ENCODE measurements at places on chromosomes 4 and X. TPM values are rescaled to one million over a fixed set of nuclear protein-coding genes. Genes with fewer than 3 reads are reported as not detected.

The MSX1 gene
- total RNA-seq: 59.9 TPM

The CLDN22 gene
- total RNA-seq: not detected

GRCh38 chrX:7119950-7120877 lies 27.3 kb upstream of the STS start:
- no peak for DNase-seq

DNA sequence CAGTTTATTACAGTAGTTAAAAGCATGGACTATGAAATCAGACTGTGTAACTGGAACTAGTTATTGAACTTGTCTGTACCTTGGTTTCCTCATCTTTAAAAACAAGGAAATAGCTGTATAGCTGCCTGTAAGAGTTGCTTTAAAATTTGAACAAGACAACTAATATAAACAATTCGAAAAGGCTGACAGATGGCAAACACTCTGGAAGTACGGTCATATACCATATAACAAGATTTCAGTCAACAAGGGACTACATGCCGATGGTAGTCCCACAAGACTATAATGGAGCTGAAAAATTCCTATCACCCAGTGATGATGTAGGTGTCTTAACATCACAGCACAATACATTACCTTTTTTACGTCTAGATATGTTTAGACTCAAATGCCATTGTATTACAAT lies 78.7 kb downstream of the CNOT6L start:
- DNase-seq: no peak

- DNase-seq: no peak
Observed at GRCh38 chrX:51292421-51292820, 40.2 kb upstream of the NUDT10 start.

DNA sequence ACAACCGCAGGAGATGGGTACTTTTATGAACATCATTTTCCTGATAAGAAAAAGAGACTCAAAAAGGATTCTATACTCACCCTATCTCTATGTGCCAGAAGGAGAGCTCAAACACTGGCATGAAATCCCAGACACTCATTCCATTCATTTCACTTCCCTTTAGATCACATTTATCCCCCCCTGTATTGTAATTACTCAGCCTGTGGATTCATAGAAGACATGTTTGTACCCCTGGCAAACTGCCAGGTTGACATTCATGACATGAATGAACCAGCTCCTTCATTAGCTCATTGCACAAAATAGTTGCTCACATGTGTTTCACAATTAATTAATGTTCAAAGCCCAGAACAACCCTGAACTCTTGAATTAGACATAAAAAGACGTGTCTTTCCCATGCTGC lies 4.9 kb downstream of the SMR3A start:
- DNase-seq: no peak

DNA sequence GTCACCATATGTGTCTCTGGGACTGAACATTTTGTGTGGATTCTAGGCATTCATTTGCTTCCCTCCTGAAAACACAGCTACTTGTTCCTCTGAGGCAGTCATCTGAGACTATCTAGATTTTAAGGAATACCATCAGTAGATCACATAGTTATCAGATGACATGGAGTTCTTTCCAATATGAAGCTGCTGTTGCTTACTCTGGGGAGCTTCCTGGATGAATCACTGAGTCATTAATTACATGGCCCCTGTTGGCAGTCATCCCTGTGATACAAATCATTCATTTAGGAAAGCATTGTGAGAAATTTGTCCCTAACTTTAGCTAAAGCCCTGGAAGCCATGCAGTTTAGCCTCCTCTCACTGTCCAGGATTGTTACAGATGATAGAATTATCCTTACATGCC lies 98.2 kb upstream of the ARSJ start:
- peak; percentile 26 for DNase-seq

DNA sequence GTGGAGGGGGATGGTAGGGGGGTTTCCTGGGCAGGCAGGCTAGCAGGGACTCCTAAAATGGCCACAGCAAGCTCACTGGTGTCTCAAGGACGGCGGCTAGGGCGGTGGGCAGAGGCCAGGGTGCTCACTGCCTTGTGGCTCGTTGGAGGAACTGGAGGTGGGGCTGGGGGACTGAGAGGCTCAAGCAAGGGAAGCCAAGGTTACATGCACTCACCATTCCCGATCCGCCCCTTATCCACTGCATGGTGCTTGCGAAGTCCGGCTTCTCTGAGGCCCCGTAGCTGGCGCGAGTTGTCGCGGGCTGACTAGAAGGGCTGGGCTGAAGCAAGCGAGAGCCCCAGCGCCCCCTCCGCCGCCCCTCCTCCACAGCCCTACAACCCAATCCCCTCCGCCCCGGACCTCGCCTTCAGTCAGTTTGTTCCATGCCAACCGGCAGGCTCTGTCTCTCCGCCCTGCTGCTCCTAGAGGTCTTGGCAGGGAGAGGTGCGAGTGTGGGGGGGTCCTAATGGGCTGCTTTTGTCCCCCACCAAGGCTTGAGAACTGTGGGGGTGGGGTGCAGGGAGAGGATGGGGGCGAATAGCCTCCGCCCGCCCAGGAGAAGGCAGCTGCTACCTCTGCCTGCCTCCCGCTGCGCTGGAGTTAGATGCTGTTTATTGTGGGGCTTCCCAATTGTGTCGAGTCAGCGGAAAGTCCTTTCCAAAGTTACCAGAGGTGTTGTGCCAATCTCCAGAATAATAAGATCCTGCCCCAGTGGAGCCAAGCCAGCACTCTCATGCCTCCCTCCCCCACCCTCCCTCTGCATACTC lies at the start of gene ARHGEF9:
TSS of gene ARHGEF9 (minus strand) at position 313 of the 806 bp plus-strand sequence. CDS start at position 244, 69 bp downstream.
- DNase-seq: no peak

DNA sequence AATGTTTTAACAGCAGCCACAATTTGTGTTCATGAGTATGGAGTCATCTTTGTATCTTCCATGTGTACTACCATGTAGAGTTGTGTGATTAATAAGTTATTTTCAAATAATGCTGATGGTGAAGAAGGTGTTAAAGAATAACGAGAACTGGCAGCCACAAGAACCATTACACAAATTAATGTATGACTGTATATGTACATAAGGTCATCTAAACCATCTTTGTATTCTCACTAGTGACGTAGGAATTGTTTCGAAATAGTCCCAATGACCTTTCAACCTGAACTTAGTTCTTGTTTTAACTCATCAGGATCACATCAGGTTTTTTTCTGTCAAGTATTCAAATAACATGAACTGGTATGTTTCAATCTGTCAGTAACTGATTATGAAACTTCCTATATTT lies 48.3 kb upstream of the NOCT start:
- no peak for DNase-seq

DNA sequence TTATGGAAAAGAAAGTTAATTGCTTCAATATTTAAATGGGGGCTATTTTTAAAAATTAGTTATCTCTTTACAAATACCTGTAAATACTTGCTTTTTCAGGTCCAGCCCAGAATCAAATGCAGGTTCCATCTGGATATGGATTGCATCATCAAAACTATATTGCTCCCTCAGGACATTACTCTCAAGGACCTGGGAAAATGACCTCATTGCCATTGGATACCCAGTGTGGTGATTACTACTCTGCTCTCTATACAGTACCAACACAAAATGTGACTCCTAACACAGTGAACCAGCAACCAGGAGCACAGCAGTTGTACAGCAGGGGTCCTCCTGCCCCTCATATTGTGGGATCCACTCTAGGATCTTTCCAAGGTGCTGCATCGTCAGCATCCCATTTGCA lies 29.2 kb downstream of the SEC24B start:
- DNase-seq: no peak

GRCh38 chr4:98794565-98795205 lies 134.2 kb downstream of the EIF4E start:
- DNase-seq: no peak

DNA sequence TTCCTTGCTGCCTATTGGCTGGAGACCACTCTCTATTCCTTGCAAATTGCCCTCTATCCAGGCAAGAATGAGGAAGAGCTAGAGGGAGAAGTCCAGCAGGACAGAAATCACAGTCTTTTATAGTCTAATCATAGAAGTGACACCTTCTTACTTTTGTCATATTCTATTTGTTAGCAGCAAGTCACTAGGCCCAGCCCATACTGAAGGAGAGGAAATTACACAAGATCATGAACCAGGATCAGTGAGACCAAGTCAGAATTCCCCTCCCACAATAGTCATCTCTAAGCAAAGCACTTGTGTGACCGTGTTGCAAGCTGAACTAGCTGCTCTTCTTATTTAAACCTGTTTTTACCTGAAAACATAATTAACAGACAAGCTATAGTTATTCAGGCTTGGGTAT lies 317.7 kb downstream of the INPP4B start:
- no peak for DNase-seq

DNA sequence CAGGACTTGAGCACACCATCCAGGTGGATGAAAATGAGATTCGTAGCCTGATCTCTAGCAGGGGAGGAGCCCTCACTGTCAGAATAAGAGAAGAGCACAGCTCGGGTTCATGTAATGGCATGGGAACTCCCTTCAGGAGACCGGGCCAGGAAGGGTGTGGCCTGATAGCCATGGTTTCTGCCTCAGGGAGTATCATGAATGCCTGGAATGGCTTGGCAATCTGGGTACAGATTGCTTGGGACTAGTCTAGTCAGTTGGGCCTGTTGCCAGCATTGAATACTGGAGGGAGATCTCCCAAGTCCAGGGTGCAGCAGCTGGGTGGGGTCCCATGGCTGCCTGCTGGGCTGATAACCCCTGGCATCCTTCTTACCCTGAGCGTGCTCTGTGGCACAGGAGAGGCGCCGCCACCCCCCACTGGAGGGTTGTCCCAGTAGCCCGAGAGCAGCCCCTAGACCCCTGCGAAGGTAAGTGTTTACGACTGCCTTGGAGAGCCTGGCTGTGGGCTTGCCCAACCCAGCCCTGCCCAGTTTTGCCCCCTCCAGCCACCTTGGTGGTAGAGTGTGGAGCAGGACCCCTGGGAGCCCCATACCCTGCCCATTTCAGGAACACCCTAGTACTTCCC lies 298.8 kb downstream of the TEX13A start:
- DNase-seq: no peak

- no peak for DNase-seq
Observed at GRCh38 chrX:54818221-54818620, 10.7 kb downstream of the MAGED2 start.

DNA sequence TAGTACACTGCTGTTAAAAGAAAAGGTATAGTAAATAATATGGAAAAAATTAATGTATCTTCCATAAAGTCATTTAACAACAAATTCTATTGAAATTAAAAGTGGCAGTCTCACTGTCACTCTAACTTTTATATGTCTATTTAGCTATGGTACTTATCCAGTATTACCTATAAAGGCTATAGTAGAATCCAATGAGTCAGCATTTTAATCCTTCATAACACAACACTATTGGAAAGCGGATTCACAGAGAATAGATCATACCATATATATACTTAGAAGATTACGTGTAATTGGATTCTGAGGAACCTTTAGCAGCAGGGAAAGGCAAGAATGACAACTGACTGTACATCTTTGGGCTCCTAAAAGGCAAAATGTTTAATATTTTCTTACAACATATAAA lies 1942.6 kb downstream of the PCDH7 start:
- DNase-seq: no peak

DNA sequence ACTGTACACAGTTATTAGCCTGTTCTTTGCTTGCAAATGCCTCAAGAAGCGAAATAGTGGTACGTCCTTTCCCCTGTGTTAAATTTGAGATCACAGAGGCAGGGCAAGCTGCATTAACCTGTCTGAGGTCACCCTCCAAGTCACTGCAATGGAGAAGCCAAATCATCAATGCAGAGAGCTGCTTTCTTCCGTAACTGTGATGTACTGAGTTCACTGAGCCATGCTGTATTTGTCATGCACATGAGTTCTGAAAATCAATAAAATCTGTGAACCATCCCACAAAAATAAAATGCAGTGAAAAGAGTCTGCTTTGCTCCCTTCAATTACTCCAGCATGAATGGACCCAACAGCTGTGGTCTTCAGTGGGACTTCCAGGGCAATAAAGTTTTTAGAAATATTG lies 393.5 kb downstream of the KCNIP4 start:
- DNase-seq: no peak

- DNase-seq: peak; percentile 21
Observed at GRCh38 chrX:106397788-106398538, 213.8 kb upstream of the RADX start.

GRCh38 chr4:45648846-45649245 lies 475.0 kb downstream of the GABRG1 start:
- DNase-seq: no peak

DNA sequence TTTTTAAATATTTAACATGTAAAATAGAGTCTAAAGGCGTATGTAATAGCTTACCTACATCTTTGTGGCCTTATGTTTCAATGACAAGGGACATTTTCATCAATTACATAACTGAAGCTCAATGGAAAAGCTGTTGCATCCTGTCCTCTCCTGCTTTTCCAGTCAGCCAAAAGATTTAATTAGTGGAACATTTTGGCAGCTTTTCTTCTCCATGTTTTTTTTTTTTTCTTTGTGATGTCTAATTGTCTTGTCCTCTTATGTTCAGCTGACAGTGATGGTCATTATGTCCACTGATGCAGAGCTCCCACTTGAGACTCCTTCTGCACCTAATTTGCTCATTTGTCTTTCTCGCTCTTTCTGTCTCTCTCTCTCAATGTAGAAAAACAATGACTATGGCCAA lies 422.2 kb downstream of the GABRG1 start:
- no peak for DNase-seq

DNA sequence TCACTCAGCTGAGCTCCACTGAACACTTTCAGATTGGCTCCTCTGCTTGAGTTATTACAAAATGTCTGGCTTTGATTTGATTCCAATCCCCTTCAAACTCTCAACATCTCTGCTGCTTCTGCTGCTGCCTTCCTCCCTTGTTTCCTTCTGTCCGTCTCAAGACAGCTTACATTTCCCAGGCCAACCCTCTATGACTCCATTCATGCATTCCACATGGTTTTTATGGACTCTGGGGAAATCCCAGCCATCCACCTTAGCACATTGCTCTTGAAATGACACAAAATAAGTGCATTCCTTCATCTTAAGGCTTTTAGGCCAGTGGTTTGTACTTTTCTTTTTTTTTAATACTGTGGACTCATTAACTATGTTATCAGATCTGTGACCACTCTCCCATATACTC lies 68.5 kb upstream of the TMEM164 start:
- no peak for DNase-seq

DNA sequence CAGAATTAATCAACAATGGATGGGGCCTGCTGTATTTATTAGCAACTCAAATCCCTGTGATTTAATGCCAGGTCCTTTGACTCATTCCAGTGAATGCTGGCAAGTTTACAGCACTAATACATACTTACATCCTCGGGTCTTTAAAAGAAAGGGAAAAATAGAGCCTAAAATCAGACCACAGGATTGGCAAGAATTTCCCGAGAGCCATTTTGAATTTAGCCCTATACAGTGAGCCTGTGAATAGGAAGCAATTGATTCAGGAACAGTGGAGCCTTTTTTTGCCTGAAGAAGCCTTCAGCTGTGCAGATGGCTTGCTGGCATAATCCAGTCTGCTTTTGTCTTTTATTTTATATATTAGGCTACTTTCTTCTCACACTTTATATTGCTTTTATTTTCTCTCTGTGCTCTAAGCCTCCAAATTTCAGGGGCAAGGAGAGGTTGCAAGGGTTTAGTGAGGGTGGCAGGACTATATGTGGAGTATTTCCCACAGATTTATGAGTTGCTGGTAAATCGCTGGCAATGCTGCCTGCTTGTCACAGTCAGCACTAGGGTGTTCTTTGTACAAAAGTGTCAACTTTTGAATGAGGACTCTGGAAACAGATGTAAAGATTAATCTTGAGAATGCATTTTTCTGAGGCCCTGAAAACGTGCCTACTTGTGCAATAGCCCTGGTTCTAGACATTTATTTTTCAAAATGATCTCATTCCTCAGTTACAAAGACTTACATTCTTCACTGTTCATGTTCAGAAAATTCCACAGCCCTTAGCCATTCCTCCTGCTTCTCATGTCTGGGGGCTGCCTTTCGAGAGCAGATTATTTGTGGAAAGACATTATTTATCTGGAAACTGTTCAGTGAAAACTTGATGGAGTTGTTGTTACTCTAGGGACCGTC lies 303.5 kb downstream of the SPRY1 start:
- DNase-seq: no peak

GRCh38 chr4:70008771-70009170 lies 13.0 kb downstream of the STATH start:
- DNase-seq: no peak

All from HCT116 (cell line).